Activated CD8-positive, alpha-beta memory T cell treated with anti-CD3 and anti-CD28 coated beads for 48 hours (primary cell): ENCODE measurements at places on chromosomes 12 and 14.

GRCh38 chr14:104224131-104224505 lies 85.7 kb downstream of the KIF26A start:
- no peak for DNase-seq

DNA sequence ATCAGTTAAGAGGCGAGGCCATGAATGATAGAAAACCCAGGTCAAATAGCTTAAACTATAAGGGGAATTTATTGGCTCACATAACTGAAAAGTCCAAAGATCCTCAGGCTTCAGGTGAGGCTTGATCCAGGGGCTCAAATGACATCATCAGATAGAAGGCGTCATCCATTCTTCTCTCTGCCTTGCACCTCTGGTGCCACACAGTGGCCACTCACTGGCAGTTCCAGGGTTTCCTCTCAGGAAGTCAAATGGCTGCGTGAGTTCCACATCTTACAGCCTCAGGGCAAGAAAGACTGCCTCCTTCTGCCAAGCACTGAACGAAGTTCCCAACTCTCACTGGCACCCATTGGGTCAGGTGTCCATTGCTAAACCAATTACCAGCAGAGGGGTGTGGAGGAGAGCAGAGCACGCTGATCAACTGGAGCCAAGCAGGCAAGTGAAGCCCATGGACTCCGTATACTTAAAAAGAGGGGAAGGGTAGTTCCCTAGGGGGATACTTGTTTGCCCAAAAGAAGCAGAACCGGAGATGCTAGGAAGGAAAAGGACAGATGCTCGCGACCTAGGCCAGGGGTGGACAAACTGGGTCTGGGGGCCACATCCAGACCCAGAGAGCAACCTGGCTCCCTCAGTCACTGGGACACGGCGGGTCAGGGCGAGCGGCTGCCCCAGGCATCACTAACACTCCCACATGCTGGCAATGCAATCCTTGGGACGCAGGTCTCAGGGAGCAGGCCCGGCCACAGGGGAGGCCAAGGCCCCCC lies 69.3 kb downstream of the SERPINA3 start:
- no peak for DNase-seq

GRCh38 chr14:100065111-100065871 lies at the start of gene EVL:
EVL (plus strand) TSS chr14:100065422; CDS start chr14:100065501, 79 bp downstream.
- DNase-seq = peak; percentile 71

GRCh38 chr14:33670235-33670634 lies 280.6 kb downstream of the EGLN3 start:
- no peak for DNase-seq

DNA sequence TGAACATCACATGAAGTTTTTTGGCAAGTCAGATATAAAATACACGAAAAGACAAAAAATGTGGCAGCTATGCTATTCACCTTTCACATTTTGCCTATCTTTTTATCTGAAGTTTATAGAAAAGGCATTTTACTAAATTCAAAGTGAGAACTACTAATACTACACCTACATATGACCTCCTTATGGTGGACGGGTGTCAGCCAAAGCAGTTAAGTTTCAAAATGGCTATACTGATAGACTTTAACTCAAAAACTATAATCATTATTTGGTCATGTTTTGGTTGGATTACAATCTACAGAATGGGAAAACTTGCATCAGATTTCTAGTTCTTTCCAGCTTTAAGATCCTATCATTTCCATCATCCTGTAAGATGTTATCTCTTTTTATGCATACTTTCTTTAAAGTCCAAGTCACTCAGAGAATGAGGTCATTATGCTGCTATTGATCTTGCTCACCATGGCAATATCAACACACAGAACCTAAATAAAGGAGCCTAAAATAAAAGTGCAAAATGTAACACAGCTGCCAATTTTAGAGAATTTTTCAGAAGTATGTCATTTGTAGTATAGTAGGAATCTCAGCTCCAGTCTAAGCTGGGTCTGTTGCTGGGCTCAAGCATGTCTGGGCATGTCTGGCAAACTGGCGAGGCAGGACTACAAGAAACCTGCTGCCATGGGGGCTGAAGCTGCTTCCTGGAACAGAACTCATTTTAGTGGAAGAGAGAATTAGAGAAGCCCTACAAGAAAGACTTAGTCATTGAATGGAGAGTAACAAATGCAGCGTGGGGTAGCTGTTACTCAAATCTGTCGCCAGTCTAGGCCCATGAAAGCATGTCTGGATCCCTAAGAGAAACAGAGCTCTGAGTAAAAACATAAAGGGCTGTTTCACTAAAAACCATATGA lies 7.6 kb upstream of the AEBP2 start:
- peak; percentile 19 for DNase-seq

GRCh38 chr12:10170216-10170615 lies 1.7 kb downstream of the OLR1 start:
- DNase-seq = no peak

- DNase-seq = no peak
Measured at GRCh38 chr12:100156731-100157426, 14.2 kb upstream of the BLTP3B start.

- DNase-seq = no peak
Measured at GRCh38 chr12:40338071-40338470, 113.3 kb downstream of the LRRK2 start.

- no peak for DNase-seq
Measured at GRCh38 chr12:23669691-23670090, 279.8 kb downstream of the SOX5 start.

- no peak for DNase-seq
Measured at GRCh38 chr12:113422030-113422885, at the start of gene SDSL. SDSL (plus strand) TSS chr12:113422380; CDS start chr12:113427983, 5,603 bp downstream.

- peak; percentile 43 for DNase-seq
Measured at GRCh38 chr12:112013601-112014402, 576 bp downstream of the ERP29 start.

- no peak for DNase-seq
Measured at GRCh38 chr12:22348208-22348607, 13.7 kb upstream of the ST8SIA1 start.

DNA sequence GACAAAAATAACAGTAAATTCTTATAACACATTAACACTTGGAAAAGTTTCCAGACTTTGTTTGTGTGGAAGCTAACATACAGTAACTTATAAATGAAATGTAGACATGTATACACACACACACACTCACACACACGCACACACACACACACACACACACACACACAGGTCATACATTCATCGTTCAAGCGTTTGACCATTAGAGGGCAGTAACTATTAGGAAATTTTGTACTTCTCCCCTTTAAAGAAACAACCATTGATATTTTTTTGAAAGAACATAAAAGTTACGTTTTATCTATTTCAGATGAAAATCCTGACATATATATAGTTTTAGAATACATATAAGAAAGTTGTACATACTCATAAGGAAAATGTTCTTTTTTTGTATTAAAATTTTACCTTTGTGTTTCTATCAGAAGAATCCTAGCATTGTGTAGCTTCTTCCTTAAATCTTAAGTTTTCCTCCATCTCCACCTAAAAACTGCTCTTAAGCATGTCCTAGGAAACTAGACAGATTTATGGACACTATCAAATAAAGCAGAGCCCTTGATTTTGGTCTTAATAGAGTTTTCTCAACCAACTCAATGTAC lies 29.0 kb downstream of the PTPRQ start:
- DNase-seq = no peak

- no peak for DNase-seq
Measured at GRCh38 chr12:53197011-53197640, 9.9 kb downstream of the ITGB7 start.

GRCh38 chr12:116370004-116370404 lies 92.5 kb upstream of the MED13L start:
- no peak for DNase-seq

GRCh38 chr12:28086521-28087155 lies 103.6 kb upstream of the CCDC91 start:
- DNase-seq = no peak

DNA sequence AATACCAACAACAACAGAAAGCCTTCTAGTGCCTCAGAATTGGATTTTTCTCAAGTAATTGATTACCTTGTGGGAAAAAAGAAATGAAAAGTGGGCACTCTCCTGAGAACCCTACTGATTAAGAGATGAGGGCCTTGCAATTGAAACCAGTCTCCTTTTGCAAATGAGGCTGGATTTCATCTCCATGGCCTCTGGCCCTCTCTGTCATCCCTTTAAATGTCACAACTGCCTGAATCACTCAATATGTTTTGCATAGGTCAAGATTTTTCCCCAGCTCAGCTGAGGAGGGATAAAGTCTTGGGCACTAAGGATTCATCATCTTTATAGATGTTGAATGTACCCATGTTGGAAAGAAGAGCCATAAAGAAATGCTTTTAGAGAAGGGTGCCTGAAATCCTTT lies 166.4 kb downstream of the RMST start:
- DNase-seq = no peak

GRCh38 chr12:109626378-109627115 lies 53.0 kb downstream of the MVK start:
- DNase-seq = no peak

- DNase-seq = no peak
Measured at GRCh38 chr12:88865537-88865936, 285.3 kb upstream of the KITLG start.

DNA sequence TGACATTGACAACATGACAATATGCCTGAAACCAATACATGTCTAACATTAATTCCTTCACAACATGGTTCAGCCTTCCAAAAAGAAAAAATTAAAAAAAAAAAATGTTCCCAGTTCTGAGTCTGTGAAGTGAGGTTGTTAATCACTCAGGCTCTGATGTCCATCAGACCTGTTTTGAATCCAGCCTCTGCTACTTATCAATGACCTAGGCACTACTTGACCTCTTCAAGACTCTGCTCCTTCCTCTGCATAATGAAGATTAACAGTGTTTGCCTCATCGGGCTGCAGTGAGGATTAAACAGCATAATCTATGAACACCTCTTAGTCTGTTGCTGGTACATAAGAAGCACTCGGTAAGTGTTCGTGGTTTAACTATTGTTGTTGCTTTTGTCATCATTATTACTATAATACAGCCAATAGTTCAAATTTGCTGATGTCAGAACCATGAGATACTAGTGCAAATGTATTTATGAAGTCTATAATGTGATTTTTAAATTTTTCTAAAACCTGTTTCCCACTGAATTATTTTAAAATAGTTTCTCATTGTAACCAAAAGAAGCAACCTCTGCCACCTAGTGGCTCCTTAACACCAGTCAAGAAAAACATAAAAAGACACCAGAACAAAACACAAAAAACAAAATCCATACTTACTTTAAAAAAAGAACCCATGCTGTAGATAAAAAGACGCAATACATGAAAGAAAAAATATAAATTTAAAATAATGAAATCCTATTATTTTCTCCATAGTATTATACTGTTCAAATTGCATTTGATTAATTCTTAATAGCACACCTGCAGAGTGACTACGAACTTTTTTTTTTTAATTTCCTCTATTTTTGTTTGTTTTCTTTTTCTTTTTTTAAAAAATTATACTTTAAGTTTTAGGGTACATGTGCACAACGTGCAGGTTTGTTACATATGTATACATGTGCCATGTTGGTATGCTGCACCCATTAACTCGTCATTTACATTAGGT lies 20.3 kb upstream of the TMX1 start:
- DNase-seq = no peak

DNA sequence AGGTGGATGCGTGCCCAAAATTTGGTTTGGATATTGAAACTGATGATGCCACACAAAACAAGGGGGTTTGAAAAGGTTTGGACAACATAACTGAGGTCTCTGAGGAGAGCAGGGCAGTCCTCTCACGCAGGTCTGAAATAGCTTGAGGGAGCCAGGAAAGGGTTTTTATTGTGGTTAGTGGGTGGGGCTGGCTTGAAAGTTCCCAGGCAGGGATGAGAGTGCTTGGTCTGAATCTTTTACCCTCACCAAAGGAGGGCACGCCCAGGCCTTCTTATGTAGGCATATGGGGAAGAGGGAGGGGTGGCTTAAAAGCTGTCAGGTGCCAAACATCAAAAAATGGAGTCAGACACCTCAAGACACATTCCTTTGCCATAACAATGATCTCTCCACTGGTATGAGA lies 493.1 kb upstream of the CCDC196 start:
- DNase-seq = no peak

DNA sequence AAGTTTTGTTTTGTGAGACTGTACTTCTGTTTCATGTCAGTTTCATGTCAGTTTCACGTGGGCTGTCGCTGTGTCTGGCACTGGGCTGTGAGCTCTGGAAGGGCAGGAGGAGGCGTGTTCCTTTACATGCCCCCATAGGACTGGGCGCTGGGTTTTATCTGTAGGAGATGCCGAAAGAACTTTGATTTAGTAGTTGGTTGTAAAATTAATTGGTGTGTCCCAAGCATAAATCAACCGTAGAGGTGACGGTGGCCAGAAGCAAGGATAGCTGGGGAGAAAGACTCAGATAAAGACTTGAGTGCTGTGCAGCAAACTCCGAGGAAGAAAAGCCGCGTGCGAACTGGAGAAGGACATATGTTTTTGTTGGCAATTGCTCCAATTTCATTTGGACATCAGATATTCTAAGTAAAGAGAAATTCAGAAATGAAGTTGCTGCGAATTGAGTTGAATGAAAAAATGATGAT lies 182.5 kb downstream of the VRK1 start:
- no peak for DNase-seq

DNA sequence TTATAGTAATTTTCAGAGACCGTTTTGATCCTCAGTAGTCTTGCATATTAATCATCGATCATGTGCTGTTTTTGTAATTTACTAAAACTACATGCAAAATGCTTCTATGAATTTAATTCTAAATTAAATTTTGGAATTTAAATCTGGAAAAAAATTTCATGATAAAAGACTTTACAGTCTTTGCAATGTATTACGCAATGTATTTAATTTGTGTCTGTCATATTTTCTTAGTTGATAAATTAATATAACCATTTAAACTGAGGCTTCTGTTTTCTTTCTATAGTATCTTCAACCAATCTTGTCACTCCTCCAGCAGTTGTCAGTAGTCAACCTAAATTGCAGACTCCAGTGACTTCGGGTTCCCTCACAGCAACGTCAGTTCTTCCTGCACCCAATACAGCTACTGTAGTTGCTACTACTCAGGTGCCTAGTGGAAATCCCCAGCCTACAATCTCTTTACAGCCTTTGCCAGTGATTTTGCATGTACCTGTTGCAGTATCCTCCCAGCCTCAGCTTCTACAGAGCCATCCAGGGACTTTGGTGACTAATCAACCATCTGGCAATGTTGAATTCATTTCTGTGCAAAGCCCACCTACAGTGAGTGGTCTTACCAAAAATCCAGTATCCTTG lies 94.8 kb downstream of the ATF7IP start:
- no peak for DNase-seq
